ENCODE measurements at places on chromosomes 4 and X.

DNA sequence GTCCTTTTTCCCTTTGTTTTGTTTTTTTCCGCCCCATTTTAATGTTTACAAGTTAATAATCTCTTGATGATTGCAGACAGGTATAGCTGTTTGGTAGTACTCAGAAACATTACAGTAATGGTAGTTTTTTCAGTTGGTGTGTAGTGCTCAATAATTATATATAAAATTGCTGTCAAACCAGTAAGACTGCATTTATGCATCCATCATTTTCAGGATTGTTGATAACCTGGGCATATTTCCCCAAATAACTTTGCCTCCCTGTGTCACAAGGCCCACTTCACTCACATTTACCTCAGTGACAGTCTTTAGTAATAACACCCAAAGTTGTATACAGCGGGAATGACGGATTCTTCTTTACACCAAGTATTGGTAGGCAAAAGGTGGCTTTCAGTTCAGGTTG is 16.1 kb downstream of the ARFIP1 start:
- DNase-seq, result no peak

- no peak for DNase-seq
These were observed 562.0 kb upstream of the AADAT start for GRCh38 chr4:170651786-170652185.

DNA sequence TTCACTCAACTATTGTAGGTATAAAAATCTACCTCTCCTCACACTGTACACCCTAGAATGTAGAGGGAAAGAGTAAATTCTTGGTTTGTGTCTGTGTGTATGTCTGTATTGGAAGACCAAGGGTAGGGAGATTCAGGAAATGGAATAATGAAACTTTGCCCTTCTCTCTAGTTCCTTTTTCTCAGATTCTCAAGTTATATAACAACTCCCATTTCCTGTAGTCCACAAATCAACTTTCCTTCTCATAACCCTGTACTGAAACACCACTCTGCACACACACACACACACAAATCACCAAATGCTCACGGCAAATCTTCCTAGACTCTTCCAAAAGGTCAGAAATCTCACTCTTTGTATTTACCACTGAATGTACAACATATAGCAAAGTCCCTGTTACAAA is 824.5 kb upstream of the DIAPH2 start:
- no peak for DNase-seq

GRCh38 chr4:24279911-24280375 is 304.4 kb downstream of the DHX15 start:
- no peak for DNase-seq

GRCh38 chrX:110743679-110744340 is 51.8 kb downstream of the CHRDL1 start:
- no peak for DNase-seq

GRCh38 chr4:165364452-165365080 is 14.2 kb upstream of the CPE start:
- no peak for DNase-seq

GRCh38 chrX:21929209-21929608 is 11.3 kb upstream of the SMS start:
- DNase-seq, result no peak

GRCh38 chrX:38618180-38618579 is 56.8 kb downstream of the TSPAN7 start:
- DNase-seq, result no peak

Measured in activated CD4-positive, alpha-beta T cell treated with anti-CD3 and anti-CD28 coated beads, Interleukin-2, amount 50 U/mL, for 48 hours (primary cell).